ENCODE measurements at places on chromosomes 6 and 20. TPM values are rescaled to one million over a fixed set of nuclear protein-coding genes. Genes with fewer than 3 reads are reported as not detected.

- DNase-seq: no peak
These were observed 87.9 kb downstream of the MMS22L start for GRCh38 chr6:97195117-97195516.

- DNase-seq: no peak
These were observed 62.4 kb downstream of the CD24 start for GRCh38 chr6:106912091-106912490.

DNA sequence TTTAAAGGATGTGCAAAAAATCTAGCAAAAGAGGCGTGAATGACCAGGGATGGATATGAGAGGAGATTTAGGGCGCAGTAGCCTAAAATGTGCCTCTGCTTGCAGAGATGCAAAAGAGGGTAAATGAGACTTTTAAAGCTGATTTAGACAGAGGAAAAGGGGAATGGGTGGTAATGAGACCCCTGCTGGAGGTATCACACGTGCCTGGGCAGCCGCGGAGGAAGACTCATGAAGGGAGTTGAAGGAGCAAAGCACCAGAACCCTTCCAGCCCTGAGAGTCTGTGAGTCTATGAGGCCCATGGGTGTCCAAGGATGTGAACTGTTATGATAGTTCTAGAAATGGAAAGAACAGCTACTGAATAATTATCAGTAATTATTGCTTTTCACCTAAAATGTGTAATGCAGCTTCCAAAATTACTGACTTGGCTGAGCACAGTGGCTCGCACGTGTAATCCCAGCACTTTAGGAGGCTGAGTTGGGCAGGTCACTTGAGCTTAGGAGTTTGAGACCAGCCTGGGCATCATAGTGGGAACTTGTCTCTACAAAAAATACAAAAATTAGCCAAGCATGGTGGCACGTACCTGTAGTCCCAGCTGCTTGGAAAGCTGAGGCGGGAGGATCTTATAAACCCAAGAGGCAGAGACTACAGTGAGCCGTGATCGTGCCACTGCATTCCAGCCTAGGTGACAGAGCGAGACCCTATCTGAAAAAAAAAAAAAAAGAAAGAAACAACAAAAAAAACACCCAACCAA is 38.2 kb upstream of the TIAM2 start:
- no peak for DNase-seq

DNA sequence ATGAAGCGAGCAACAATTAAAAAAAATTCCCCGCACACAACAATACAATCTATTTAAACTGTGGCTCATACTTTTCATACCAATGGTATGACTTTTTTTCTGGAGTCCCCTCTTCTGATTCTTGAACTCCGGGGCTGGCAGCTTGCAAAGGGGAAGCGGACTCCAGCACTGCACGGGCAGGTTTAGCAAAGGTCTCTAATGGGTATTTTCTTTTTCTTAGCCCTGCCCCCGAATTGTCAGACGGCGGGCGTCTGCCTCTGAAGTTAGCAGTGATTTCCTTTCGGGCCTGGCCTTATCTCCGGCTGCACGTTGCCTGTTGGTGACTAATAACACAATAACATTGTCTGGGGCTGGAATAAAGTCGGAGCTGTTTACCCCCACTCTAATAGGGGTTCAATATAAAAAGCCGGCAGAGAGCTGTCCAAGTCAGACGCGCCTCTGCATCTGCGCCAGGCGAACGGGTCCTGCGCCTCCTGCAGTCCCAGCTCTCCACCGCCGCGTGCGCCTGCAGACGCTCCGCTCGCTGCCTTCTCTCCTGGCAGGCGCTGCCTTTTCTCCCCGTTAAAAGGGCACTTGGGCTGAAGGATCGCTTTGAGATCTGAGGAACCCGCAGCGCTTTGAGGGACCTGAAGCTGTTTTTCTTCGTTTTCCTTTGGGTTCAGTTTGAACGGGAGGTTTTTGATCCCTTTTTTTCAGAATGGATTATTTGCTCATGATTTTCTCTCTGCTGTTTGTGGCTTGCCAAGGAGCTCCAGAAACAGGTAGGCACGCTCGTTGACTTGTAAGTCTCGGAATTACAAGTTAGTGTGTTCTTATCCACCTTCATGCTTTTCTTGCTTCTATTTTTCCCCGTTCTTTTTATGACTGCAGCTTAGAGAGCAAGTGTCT is at the start of gene EDN1:
TSS of gene EDN1 (plus strand) at position 429 of the 888 bp plus-strand sequence. CDS start at position 698, 269 bp downstream.
- peak; percentile 87 for DNase-seq

DNA sequence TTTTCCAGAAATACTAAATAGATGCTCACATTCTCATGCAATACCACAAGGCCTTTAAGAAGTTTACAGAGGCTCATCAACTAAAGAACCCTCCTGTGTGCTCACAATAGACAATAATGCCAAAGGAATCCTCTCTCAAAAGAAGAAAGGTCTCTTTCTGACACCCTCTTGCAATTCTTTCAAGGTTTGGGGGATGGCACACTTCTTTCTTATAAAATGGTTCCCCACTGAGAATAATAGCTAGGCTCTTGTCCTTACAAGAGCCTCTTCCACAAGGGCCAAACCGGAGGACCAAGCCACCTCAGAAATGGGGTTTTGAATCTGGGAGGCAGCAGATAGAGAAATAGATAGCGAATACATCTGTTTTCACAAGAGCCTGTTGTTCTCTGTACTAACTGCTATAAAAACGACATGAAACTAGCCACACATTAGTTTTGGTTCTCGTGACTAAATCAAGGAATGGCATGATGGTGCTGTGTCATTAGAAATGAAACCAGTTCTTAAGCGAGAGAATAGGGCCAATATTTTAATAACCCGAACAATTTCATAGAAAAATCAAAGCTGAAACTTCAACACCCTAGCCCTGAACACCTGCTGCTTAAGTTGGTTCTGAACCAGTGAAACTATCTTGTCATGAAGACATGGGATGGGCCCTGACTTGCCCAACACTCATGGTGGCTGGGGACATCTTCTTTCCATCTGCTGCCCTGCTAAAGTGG is 81.1 kb downstream of the PRDM1 start:
- DNase-seq: no peak

GRCh38 chr6:43798688-43799444 is 28.9 kb downstream of the VEGFA start:
- DNase-seq: peak; percentile 73

DNA sequence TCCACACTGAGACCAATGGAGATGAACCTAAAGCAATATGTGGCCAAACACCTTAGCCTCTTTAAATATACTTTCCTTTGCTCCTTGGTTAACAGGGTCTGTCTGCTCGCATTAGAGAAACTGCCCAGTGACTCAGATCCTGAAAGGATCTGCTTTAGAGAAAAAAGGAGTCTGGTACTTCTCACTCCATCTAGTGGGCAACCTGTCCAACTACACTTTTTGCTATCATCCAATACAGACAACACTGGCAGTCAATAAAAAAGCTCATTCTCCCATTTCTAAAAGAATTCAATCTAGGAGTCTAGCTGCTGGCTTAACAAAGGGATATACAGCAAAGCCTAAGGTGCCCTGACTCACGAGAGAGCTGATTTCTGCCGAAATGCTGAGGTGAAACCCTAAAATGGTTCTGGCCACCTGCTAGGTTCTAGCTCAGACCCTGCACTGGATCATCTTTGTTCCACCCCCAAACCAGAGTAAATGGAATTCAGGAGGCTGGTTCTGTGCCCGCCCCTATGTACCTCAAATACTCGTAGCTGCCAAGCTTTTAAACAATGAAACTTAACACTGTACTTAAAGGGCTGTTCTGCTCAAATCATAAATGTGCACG is 11.5 kb downstream of the GNL1 start:
- DNase-seq: no peak

- DNase-seq: no peak
These were observed 83.9 kb downstream of the MAP3K7 start for GRCh38 chr6:90502866-90503407.

CRISP2 gene
- total RNA-seq: not detected

CDSN gene
- not detected for total RNA-seq

TCP11 gene
- not detected for total RNA-seq

APCDD1L gene
- total RNA-seq: 0.89 TPM

SSTR4 gene
- total RNA-seq: not detected

RGS17 gene
- 0.28 TPM for total RNA-seq

Measured in right atrium auricular region (tissue), 2 donors.